Left renal cortex interstitium (tissue), 4 donors: ENCODE measurements at places on chromosomes 6 and 20.
A peak's percentile ranks its signal among the peaks of the same experiment; 100 is the strongest.

GRCh38 chr6:162219266-162219665 is 508.3 kb downstream of the PRKN start:
- no peak for DNase-seq

DNA sequence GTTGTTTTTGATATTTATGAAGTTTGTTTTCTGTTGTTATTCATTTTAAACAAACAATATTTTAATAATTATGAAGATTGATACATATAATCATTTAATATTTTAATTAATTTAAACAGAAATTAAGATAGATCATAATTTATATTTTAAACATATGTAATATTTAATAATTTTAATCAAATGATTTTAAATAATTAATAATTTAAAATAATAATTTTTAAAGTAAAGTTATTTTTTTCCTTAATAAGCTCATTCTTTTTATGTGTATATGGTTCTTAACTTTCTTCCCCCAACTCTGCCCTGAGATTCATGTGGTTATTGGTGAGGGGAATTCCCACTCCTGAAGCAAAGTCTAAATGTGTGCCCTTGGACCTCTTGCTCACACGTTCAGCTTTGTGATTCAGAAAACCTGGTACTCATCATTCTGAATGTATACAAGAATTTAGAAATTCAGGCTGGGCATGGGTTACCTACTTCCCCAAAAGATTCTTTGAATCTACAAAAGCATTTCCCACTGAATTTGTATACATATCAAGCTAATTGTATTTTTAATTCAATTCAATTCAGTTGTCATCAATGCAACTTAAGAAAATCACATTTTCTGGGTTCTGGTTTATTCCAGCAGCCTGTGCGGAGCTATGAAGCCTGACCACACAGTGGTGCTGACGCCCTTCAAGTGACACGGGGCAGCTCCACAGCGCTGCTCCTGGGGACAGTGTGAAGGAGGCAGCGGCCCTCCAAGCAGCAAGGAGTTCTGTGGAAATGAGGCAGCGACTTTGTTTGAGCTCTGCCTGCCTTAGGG is 168.9 kb upstream of the UST start:
- DNase-seq: peak; percentile 69

- no peak for DNase-seq
These were observed 28.9 kb downstream of the VEGFA start for GRCh38 chr6:43798688-43799444.

GRCh38 chr20:42889517-42889916 is 300.2 kb downstream of the PTPRT start:
- DNase-seq: no peak

- DNase-seq: no peak
These were observed 12.1 kb upstream of the MLN start for GRCh38 chr6:33815854-33816253.

- no peak for DNase-seq
These were observed 47.4 kb downstream of the SOD2 start for GRCh38 chr6:159645640-159646039.
